ENCODE measurements at places on chromosomes 12 and 14.

DNA sequence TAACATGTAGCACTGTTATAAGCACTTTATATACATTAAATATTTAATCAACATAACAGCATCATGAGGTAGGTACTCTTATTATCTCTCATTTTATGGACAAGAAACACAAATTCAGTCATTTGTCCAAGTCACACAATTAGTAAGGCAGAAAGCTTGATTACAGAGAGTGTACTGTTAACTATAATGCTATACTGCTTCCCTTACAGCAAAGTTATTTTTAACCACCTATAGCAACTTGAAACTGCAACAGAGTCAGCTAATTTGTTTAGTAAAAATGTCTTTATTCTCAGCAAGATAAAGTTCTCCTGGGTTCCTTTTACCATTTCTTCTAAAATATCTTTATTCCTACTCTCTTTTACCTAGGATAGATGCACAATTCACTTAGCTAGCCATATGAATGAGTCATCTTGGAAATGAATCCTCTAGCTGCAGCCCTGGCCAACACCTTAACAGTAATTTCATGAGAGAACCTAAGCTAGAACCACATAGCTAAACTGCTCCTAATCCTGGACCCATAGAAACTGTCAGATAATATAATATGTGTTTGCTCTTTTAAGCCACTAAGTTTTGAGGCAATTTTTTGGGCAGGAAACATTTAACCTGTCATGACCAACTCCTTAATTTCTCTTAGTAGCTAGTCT is 90.2 kb upstream of the HECTD1 start:
- no peak for DNase-seq

- no peak for DNase-seq
Measured at GRCh38 chr12:94689002-94689645, 38.8 kb upstream of the TMCC3 start.

DNA sequence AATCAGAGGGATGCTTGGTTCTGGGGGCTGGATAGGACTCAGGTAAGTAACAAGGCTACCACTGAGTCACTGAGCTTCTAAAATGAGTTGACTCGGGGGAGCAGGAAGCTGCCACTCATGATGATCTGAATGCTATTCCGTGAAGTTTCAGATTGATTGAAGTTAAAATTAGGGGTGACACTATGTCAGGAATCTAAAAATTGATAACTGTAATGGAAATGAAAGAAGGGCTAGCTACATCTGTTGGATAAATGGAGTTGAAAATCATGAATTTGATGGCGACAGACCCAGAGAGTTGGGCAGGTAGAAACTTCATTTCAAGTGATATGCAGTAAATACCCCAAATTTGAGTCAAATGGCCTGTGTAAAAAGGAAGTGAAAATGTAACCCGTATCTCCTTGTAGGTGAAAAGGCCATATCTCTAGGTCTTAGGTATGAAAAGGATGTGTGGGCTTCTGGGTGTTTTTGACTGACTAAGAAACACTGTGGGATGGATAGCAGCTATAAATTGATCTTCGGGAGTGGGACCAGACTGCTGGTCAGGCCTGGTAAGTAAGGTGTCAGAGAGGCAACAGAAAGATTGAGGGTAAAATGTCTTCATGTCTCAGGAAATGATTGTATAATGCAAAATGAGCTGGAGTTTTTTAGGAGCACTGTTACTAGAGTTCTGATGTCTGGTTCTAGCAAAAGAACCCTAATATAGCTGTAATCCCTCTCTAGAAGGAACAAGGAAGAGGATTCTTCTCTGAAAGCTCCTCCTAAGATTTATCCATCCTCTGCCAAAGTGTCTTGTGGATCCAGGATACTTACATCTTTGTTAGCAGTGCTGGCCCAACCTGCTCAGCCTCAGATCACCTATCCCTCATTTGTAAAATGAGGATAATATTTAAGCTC is 57.3 kb downstream of the DAD1 start:
- no peak for DNase-seq

GRCh38 chr12:124310178-124310577 is 15.3 kb downstream of the RFLNA start:
- no peak for DNase-seq

GRCh38 chr12:104575442-104576186 is 118.9 kb downstream of the CHST11 start:
- DNase-seq = no peak

- no peak for DNase-seq
Measured at GRCh38 chr12:59147791-59148190, 227.5 kb upstream of the LRIG3 start.

GRCh38 chr14:104356738-104357688 is 218.6 kb downstream of the KIF26A start:
- no peak for DNase-seq

GRCh38 chr12:111685322-111685810 is 390 bp downstream of the BRAP start:
- DNase-seq = no peak

- no peak for DNase-seq
Measured at GRCh38 chr12:332581-333205, 56.4 kb downstream of the KDM5A start.

DNA sequence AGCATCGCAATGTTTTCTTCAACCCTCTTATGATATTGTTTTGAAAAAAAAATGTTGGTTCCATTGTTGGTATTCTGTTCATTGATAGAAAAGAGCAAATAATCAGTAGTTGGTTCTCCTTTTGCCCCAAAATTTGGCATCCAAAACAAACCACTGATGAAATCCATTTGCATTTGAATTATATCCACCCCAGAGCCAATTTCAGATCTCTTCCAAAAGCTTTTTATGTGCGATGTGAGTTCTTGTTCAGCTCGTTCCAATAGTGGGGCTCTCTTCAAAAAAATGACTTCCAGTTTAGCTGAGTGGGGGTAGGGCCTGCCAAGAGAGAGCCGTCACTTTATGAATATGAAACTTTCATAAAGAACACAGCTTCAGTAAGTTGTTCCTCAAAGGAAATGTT is 130.7 kb downstream of the DIO2 start:
- peak; percentile 46 for DNase-seq

- DNase-seq = peak; percentile 14
Measured at GRCh38 chr14:94342334-94342934, 19.3 kb upstream of the SERPINA6 start.

DNA sequence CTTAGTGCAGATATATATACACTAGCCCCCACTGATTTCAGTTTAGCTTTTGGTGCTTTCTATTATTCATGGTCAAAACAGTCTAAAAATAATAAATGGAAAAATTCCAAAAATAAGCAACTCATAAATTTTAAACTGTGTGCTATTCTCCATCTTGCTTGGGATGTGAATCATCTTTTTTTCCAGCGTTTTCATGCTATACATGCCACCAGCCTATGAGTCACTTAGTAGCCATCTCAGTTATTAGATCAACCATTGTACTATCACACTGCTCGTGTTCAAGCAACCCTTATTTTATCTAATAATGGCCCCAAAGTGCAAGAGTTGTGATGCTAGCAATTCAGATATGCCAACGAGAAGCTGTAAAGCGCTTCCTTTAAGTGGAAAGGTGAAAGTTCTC is 73.9 kb upstream of the KRR1 start:
- no peak for DNase-seq

DNA sequence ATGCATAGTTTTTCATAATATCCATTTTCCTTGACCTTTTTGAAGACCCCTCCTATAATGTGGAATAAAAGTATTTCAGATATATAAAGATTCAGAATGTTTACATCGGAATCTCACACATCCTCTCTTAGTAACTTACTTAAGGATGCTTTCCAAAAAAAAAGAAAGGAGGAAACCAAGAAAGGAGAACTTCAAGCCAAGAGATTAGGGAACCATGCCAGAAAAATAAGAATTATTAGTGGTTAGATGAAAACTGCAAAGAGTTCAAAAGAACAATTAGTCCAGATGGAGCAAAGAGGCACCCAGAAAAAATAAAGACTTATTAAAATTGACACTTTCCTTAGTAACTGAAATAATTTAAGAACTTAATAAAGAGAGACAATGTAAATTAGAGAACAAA is 179.2 kb downstream of the DUSP6 start:
- no peak for DNase-seq

DNA sequence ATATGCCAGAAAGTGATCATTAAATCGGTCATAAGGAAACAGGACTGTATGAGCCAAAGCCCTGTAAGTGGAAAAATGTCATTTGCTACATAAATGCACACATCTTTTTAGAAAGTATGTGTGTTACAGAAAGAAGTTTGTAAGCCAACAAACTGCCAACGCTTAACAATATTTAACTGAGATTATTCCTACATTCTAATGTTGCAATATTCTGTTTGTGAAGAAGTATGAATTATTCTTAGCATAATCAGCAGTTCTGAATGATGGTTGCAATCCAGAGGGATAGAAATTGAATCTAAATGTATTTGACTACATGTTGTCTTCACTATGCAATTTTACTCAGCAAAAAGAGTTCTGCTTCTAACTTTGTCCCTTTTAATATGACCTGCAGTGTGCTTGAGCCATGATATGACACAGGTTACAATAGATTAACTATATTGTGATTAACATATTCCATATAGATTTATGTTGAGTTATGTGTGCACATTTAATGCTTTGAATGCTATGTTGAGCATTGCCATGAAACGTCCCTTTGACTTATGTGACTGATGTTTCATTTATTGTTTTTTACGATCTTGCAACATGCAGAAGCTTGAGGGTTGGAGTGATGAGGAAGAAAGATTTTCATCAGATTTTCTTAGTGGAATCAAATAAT is 66.8 kb upstream of the PTPRQ start:
- DNase-seq = no peak

DNA sequence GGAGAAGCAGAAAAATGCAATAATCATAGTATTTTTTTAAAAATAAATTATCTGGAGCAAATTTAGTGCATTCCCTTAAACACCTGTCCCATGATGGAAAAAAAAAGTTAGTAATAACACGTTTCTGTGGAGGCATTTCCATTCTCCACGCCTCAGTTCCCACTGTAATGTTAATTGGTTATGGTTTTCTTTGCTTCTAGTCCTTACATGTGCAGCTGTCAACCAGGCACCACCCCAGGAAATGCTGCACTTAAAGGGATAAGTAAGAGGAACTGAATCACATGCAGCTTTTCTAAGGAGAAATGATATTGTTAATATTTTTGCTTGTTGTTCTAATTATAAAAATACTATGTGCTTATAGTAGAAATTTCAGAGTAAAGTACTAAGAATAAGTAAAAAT is 240.3 kb downstream of the ZFP36L1 start:
- DNase-seq = no peak

- DNase-seq = no peak
Measured at GRCh38 chr12:39123580-39124253, 218.3 kb upstream of the CPNE8 start.

GRCh38 chr14:64423987-64424386 is 35.8 kb downstream of the MTHFD1 start:
- no peak for DNase-seq

DNA sequence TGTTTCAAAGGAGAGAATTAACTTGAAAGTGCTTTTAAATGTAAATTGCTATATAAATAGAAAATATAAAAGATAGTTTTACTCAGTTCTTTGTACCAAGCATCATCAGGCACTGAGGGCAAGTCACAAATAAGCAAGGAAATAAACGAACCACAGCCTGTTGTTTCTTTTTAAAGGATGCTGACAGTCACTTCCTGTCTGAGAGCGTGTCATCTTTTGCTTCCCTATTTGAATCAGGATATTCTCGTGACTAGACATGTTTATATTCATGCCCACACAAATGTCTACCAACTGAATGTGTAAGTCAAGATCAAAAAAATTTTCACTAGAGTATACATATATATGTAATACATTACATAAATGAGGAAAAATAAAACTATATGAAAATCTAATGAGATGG is 31.4 kb upstream of the SLC2A13 start:
- DNase-seq = peak; percentile 23

DNA sequence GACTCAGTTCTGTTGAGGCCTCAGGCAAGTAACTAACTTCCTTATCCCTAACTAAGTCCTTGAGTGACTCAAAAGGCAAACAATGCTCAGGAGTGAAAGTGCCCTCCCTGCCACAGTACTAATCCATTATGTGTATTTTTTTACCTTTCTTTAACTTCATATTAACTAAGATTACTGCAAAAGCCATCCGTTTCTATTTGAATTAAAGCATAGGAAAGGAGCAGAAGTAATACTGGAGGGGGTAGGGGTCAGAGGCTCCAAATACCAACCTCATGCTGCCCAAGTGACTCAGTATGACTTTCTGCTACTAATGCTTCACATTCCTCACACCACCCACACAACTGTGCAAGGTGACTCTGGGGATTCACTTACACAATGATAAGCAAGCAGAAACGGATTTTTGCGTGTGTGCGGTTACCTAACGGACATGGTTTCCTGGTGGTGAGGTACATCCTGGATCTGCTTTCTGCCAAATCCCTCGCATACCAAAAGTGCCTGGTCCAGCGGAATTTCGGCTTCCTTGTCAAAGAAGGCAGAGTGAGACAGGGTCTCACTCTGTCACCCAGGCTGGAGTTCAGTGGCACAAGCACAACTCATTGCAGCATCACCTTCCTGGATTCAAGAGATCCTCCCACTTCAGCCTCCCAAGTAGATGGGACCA is 25.1 kb downstream of the MOK start:
- no peak for DNase-seq
